ENCODE measurements at places on chromosomes 4 and X.

GRCh38 chr4:70802928-70803580, 36.6 kb downstream of the GRSF1 start:
- DNase-seq = no peak

DNA sequence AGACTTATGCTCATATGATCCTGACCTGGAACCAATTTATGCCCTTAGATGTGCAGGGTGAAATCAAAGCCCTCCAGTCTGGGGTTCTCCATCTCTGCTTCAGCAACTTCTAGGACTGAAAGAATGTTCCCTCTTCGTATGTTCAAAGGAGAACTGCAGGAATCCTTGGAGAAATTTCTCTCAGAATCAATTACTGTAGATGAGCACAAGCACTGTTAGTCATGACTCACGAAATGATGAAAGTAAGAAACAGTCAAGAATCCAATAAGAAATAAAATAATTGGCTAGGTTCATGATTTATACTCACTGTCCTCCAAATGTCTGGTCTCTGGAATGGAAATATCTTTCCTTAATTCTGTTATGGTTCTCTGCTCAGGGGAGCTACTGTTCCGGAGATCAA, 348.2 kb downstream of the PDGFC start:
- no peak for DNase-seq

- DNase-seq = no peak
These were observed 77.1 kb downstream of the NFKB1 start for GRCh38 chr4:102578270-102578669.

DNA sequence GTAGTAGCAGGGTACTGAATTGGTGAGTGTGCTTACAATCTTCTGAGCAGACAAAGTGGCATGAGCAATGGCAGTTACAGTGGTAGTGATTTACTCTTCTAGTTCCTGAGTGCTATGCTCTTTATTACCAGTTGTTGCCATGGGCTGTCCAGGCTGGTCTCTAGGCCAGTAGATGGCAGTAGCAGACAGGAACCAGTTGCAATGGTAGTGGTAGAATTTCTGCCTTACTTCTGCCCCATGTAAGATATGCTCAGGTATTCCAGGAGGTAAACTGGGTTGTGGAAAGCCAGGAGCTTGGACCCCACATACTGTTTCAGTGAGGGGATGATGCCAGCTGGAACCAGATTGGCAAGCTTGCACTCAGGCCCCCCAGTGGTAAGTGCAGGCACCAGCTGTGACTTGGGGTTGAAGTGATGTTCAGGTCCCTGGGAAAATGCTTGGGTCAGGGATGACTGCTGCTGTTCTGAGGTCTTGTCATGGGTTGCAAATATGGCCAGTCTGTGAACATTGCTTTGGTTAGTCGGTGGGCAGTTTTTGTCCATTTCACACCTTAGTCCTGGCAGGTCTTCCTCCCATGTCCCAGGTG, 63.0 kb upstream of the ZXDB start:
- peak; percentile 10 for DNase-seq

- peak; percentile 29 for DNase-seq
These were observed 1.0 kb upstream of the RNF150 start for GRCh38 chr4:141133999-141134995.

DNA sequence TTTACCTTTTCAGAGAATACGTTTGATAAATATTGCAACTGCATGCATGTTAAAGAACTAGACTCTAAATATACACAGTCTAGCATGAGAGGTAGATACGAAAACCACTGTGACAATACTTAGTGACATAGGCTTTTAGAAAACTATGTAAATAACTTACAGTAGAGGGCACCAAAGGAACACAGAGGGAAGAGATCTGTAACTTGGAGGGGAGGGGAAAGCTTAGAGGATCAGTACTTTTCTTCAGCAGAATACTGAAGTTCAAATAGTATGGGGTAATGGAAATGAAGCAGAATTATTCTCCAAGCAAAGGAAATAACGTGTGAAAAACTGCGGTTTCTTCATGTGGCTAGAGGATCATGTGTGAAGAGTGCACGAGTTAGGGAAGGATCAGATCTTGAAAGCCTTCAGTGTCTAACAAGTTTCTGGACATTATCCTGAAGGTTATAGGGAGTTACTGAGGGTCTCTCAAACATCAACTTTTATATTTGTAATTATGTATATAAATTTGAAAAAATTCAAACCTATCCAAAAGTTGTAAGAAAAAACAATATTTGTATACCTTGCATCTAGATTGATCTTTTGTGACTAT, 264.3 kb downstream of the NPFFR2 start:
- peak; percentile 55 for DNase-seq

Measured in EL (cell line).